ENCODE measurements at places on chromosomes 12 and 14.

DNA sequence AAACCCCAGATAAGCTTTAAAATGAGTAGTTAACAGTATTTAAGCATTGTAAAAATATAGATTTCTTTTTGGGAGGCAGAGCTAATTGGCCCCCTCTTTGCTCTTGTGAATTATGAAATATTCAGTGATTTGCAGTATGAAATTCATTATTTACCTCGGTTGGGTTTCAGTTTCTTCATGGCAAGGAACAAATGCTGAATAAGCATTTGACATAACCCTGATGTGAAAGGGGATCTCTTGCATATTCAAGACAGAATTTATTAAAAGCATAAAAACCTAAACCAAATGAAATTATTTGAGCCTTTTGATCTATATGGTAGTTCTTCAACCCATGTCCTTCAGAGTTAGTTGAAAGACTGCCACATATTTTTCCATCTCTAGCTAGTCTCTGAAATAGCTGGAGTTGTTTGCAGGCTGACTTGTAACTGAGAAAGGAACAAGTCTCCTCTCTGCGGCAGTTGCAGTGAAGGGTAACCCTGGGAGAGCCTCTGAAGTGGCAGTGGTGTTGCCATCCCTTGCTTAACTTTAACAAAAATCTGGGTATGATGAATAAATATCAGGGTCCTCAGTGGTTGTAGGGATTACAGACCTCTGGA, 690 bp downstream of the AKAP6 start:
- DNase-seq = no peak

DNA sequence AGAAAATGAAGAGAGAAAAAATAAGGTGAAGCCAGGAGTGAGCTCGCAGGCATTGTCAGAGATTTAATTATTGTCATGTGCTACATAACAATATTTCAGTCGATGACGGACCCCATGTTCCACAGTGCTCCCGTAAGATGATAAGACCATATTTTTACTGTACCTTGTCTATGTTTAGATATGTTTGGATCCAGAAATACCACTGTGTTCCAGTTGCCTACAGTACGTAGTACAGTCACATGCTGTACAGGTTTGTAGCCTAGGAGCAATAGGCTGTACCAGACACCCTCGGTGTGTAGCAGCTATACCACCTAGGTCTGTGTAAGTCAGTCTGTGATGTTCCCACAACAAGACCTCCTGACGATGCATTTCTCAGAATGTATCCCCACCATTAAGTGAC, 137.5 kb downstream of the FBXL14 start:
- no peak for DNase-seq

GRCh38 chr12:63869656-63870055, 25.2 kb downstream of the SRGAP1 start:
- no peak for DNase-seq

DNA sequence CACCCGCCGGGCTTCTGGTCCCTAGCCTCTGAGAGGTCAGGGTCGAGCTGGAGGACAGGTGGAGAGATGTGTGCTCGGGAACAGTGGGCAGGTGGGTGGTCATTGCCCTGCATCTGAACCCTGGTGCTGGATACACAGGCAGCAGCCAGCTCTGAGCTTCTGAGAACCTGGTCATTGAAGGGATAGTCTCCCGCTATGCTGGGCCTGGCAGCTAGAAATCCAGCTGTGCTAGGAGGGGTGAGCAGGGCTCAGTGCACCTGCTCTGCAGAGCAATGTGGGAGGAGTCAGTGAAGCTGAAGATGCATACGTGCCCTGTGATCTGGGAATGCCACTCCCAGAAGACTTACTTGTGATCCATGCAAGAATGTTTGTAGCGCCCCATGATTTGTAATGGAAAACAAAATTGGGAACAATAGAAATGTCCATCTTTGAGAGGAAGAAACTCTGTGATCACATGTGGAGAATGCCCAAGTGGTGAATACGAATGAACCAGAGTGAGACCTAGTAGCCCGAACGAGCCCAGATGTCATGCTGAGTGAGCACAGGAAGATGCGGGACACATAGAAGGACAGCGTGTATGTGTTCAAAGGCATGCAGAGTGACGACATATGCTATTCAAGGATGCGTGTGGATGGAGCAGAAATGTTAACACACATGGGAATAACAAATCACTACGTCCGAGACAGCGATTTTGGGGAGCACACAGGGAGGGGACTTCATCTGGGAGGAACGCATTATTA, 63.4 kb downstream of the AACS start:
- DNase-seq = no peak

DNA sequence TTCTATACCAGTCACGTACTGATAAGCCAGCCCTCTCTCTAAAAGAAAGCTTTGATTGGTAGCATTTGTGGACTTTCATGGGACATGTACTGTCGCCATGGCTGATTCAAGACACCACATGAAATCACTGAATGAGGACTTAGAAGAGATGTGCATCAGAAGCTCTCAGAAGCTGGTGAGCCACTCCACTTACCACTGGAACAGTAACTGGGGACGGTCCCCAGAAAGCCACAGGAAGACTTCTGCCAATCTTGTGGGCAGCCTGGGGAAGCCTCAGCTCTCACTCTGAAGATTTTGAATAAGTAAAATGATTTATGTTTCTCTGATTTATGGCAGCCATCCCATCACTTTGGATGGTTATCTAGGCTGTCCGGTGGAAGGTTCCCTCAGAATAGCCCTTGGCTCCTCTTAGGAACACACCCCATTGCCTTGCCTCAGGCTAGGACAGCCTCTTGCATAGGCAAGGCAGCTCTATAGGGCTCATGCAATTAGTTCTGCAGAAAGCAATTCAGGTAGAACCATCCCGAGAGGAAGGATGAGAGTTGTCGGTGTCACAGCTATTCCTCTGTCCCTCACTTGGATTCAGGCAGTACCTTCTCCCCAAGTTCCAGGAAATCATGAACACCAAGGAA, 9.8 kb downstream of the DHRS1 start:
- DNase-seq = no peak

- DNase-seq = no peak
Measured at GRCh38 chr14:23300687-23301223, 1.9 kb downstream of the PPP1R3E start.

- no peak for DNase-seq
Measured at GRCh38 chr12:60021235-60021634, 425.4 kb downstream of the SLC16A7 start.

DNA sequence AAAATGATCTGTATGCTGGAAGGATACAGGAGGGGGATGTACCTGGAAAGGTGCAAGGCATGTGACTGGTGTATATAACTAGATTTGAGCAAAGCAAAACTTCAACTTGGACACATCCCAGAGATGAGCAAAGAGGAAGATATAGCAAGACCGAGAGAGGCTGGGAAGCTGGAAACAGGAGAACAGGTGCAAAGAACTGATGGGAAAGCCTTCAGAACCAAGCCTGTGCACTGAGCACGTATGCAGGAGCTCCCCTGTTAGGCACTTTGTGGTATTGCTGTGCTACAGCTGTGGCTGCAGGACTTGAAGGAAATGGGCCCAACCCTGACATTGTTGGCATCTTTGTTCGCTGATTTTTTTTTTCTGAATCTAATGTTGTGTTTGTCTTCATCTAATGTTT, 120.7 kb upstream of the PWP1 start:
- DNase-seq = no peak

DNA sequence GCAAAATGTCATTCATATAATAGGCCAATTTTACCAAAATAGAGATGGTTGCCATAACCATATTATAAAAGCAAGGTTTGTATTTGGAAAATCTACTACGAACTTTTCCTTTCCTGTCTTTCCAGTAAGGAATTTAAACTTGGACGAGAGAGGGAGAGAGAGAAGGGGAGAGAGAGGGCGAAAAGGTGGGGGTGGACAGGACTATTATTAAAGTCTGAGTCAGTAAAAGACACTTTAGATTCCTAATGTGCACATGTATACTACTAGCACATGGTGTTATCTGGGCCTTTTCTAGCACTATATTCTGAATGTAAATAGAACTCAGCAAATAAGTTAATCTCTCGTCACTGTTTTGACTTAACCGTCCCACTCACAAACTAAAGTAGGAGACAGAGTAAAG, 30.4 kb upstream of the FBLN5 start:
- DNase-seq = no peak

DNA sequence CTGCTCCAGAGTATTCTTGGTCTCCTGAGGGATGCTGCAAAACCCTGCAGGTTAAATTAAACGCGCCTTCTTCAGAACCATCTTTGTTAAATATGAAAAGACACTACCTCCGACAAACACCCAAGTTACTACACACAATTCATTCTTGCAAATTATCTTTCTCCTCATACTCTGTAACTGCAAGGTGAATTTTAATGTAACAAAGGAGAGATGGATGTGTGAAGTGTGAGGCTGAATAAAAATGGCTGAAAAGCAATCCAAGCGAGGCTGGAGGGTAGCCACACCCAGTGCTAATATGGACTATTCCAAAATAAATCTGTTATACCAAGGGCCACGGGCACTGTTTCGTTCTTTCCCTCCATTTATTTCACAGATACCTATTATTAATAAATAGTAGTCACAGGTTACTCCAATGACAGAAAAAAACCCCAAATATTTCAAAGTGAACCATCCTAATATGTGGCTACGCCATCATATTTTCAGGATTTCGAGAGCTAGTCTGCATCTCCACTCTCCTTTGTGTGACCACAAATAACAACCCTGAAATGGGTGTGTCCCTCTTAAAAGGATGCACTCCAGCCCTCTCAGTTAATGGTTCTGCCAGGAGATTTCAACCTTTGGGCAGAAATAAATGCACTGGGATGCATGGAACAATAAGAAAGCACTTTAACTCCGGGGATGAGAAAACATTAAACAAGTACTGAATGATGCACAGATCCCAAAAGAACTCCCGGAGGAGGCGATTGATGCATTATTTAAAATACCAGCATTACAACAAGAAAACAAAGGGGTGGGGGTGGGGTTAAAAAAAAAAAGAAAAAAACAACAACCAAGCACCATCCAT, 53.1 kb upstream of the CCDC175 start:
- no peak for DNase-seq

DNA sequence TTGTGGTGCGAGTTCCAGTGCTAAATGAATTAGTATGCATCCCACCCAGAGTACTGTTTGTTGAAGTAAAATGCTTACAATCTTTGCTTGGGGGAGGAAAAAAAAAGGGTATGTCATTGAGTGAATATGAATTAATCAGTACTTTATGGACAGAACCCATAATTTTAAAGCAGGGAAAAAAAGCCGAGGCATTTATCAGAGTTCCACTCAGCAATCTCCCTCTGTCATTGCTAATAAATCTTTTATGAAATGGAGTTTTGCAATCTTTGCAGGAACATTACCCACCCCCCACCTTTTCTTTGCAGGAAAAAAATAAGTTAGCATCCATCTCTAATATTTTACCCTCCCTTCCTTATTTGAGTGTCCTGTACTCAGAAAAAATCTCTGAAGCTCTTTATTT, 127.9 kb upstream of the TMPO start:
- no peak for DNase-seq

- DNase-seq = no peak
Measured at GRCh38 chr14:73452341-73453186, 5.8 kb downstream of the NUMB start.

- DNase-seq = no peak
Measured at GRCh38 chr14:57937676-57938075, 71.8 kb upstream of the SLC35F4 start.

DNA sequence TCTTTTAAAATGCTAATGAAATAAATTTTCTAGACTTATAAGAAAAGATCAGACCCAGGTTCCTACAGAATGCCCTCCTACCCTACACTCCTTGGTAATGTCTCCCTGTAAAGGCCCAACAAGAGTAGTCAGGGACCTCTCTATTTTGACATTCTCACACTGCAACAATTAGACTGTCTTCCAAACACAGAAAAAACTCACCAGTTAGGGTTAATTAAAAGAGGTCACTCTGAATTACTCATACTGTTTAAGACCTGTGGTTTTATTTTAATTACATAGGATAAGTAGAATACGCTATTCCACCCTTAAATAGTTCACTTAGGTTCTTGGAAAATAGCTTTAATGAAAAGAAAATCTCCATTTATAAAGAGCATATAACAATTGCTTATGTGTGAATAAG, 142.4 kb downstream of the ITPR2 start:
- no peak for DNase-seq

DNA sequence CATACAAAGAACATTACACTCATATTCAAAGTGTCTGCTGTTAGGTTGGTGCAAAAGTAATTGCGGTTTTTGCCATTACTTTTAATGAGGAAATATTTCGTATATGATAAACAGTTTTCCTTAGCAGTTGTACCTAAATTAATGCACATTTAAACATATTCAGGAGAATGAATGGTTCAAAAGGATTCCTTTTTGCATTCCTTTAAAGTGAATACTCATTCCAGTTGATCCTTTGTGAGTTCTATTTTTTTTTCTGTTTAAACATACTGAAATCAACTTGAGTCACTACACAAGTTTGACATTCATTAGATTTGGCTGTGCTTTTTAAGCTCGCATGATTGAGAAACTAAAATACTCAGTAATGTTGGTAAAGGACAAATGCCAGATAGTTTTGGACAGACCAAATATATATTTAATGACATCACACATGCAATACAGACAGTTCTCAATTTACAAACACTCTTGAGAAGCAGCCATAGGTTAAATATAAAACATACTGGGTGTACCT, 13.8 kb upstream of the SLC38A2 start:
- DNase-seq = no peak

DNA sequence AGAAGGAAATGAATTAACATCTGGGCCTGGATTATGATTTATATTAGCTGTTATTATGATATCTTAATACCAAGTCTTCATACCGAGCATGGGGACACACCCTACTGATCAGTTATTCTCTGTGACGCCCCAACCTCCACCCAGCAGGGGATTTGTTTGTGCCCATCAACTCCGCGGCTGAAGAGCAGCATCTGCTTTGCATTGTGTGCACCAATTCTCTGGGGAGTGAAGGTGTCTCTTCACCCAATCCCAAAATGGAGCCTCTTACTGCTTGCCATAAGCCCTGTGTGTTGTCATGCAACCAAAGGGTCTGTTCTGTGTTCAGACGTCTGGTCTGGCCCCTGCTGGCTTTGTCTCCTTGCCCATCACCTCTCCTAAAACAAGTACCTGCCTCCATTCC, 25.4 kb downstream of the DHRS2 start:
- no peak for DNase-seq

DNA sequence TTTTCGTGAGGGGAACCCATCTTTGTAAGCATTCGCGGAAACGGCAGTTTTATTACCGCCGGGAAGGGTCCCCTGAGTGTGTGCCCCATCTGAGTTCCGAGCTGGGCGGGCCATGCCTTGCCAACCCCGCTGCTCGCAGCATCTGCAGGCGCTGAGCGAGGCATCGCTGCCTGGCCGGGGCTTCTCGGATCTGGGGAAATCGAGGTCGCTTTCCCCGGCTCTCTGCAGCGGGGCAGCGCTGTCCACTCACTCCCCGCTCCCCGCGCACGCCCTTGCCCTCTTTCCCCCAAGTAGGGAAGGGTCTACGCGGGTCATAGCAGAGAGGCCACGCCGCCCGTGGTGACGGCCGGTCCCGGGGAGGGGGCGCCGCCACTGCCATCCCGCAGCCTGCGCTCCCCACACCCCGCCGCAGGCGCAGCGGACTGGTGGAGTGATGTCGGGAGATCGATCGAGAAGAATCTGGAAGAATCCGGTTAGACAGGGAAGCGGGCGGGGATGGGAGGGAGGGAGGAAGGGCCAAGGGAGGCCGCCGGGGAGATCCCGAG, 507 bp upstream of the FKBP4 start:
- DNase-seq = no peak

All from HL-60 (cell line).